Glutamatergic neuron (in vitro differentiated cells): ENCODE measurements at places on chromosomes 4 and X.
A peak's percentile ranks its signal among the peaks of the same experiment; 100 is the strongest.

GRCh38 chr4:10013722-10014121 lies 7.6 kb downstream of the SLC2A9 start:
- DNase-seq, result peak; percentile 71

GRCh38 chrX:7435822-7436221 lies 287.9 kb upstream of the PUDP start:
- no peak for DNase-seq

GRCh38 chr4:173256825-173257224 lies 77.3 kb downstream of the HMGB2 start:
- no peak for DNase-seq

GRCh38 chr4:140719686-140720085 lies 36.5 kb downstream of the TBC1D9 start:
- DNase-seq, result no peak

GRCh38 chrX:123988423-123989111 lies 27.1 kb downstream of the STAG2 start:
- no peak for DNase-seq
